Activated naive CD4-positive, alpha-beta T cell treated with anti-CD3 and anti-CD28 coated beads for 36 hours (primary cell): ENCODE measurements at places on chromosomes 7 and 10. TPM values are rescaled to one million over a fixed set of nuclear protein-coding genes. Genes with fewer than 3 reads are reported as not detected.

GRCh38 chr10:132360766-132361447 is 28.9 kb downstream of the LRRC27 start:
- no peak overlapping the region for H3K4me3 ChIP-seq
- DNase-seq, result peak; percentile 31
- H3K36me3 ChIP-seq, result no peaks in the 10 kb centered on the region

DNA sequence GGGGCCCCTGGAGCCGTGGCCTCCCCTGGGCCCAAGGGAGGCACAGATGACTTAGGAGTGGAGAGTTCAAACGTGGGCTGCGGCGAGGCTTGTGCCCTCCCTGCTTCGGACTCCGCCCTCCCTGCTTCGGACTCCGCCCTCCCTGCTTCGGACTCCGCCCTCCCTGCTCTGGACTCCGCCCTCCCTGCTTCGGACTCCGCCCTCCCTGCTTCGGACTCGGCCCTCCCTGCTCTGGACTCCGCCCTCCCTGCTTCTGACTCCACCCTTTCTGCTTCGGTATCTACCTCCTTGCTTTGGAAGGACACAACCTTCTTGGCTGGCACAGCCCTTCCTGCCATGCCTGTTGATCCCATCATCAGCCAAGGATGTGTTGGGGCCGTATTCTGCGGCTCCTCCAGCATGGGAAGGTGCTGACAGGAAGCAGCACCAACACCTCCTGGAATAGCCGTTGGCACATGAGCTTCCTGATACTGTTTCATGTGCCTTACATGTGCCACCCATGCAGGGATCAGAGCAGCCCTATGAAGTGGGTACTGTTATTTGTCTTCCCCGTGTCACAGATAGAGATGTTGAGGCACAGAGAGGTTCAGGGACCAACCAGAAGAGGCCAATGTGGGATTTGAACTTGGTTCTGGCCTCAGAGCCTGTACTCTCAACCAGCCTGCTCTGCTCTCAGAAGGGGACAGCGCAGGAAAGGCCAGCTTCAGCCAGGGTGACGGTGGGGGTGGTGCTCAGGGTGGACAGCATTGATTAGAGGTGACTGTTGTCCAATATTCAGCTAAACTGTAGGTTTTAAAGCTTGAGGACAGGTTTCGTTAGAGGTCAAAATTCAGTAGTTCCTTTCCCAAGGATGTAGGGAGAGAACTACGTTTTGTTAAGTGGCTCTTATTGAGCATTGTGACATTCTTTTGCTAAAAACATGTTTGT is 114.5 kb downstream of the NKX6-2 start:
- H3K27me3 ChIP-seq, result no peaks in the 10 kb centered on the region
- H3K4me1 ChIP-seq, result peaks cover 4% of the 10 kb centered on the region
- DNase-seq, result no peak
- no peak overlapping the region for H3K27ac ChIP-seq
- H3K4me3 ChIP-seq, result no peak overlapping the region
- no peaks in the 10 kb centered on the region for H3K36me3 ChIP-seq

DNA sequence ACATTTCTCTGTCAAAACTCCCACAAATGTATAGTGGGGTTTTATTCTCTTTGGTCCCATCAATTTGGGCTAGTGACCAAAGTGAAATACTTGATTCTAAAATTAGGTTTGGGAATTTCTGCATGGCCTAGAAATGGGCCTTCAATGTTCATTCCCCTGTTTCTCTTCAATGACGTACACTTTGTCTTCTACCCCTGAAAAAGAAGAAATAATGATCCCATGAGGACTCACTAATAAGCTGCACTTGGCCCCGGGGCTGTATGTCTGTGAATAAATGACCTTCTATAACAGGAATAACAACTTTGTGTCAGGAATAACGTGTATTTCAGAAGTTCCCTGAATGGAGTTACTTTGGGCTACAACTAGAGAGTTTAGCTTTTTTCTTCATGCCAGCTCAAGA is 20.2 kb downstream of the OR6B1 start:
- H3K27me3 ChIP-seq, result peaks cover under 1% of the 10 kb centered on the region
- no peak overlapping the region for H3K27ac ChIP-seq
- no peaks in the 10 kb centered on the region for H3K4me1 ChIP-seq

DNA sequence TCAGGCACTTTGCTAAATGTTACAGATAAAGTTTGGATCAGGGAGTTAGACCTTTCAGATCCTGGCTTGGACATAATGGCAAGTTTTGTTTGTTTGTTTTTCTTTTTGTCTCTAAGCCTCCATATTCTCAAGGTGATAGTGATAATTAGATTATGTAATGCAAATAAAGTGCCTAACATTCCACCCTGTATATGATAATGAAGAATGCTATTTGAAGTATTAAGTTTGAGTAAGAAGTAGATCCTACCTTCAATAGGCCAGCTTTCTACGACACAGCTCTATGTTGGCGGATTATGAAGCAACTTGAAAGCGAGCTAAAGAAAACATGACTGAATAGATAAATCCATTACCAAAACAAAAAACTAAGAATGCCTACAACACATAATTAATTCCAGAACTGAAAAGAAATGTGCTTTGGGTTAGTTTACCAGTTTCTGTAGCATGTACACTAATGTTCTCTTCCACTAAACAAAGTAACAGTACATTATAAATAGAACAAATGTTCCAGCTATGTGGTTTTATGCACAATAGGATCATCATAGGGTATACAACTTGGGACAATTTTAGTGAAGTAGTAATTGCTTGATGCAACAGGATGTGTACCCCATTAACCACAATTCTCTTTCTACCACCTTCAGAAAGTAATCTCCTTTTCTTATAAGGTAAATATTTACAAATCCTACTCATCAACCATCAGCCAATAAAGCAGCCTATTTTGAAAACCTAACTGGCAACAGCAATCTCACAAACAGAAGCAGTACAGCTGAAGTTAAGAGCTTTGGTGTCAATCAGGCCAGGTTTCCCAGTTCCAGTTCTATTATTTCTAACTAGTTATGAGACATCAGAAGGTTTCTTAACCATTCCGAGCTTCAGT is 1.5 kb downstream of the SEM1 start:
- no peak overlapping the region for H3K27ac ChIP-seq
- H3K36me3 ChIP-seq, result peaks cover 6% of the 10 kb centered on the region
- H3K27me3 ChIP-seq, result no peaks in the 10 kb centered on the region
- H3K4me1 ChIP-seq, result peaks cover 37% of the 10 kb centered on the region
- peak overlapping the region; percentile 92 for H3K4me3 ChIP-seq
- no peak for DNase-seq

- H3K27me3 ChIP-seq, result no peaks in the 10 kb centered on the region
- peaks cover 46% of the 10 kb centered on the region for H3K4me1 ChIP-seq
- H3K27ac ChIP-seq, result peak overlapping the region; percentile 67
- peaks cover 43% of the 10 kb centered on the region for H3K36me3 ChIP-seq
These were observed 4.9 kb downstream of the PURB start for GRCh38 chr7:44880317-44881018.

MKX gene
- 0.38 TPM for total RNA-seq

THNSL1 gene
- total RNA-seq, result 6.3 TPM
